IMR-90 (cell line): ENCODE measurements at places on chromosomes 7 and 10. TPM values are rescaled to one million over a fixed set of nuclear protein-coding genes. Genes with fewer than 3 reads are reported as not detected.

DNA sequence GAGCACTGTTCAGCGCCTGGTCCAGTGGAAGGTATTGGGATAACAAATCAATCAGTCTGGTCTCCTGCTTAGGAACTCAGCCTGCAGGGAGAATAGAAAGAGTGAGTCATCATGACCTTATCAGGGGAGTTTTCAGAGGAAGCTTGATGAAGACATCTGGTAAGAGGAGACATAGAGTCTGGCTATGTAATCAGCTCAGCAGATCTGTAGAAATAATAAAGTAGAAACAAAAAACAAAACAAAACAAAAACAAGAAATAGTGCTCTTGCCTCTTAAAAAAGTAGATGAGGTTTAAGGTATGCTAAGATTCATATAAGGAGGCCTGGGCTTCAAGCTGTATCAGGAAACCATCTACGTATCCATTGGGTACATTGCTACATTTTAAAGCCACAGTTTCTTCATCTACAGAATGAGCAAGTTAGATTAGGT is 14.4 kb downstream of the TAS2R41 start:
- peak; percentile 90 for DNase-seq

- no peak for DNase-seq
Observed at GRCh38 chr10:95325863-95326262, 35.1 kb upstream of the PDLIM1 start.

The CCDC6 gene
- polyA plus RNA-seq = 18.1 and 21.8 TPM in 2 replicates

The ZEB1 gene
- polyA plus RNA-seq = 21.7 and 23.7 TPM in 2 replicates

DNA sequence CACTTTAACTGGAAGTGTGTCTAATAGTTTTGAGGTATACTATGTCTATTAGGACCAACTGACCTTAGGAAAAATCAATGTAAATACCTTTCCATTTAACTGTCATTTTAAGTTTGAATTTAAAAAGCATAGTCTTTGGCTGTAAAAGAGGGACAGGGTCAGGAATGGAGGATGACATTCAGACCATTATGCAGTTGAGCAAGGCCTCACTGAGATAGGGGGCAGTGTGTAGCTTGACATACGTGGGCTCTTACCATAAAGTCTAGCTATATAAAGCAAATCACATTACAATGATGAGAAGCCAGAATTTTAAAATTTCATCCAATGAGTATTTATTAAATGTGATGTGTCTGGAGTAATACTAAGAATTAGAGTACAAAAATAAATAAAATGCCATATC is 17.9 kb downstream of the PALS2 start:
- DNase-seq = no peak

The UNCX gene
- not detected in 2 replicates for polyA plus RNA-seq

The FAM171A1 gene
- 28.1 and 30.6 TPM in 2 replicates for polyA plus RNA-seq

The FUOM gene
- 52.8 and 71.2 TPM in 2 replicates for polyA plus RNA-seq

The GPC2 gene
- polyA plus RNA-seq = 5.7 and 6.0 TPM in 2 replicates
